Gastroesophageal sphincter (tissue), 4 donors: ENCODE measurements at places on chromosomes 5 and 9.

DNA sequence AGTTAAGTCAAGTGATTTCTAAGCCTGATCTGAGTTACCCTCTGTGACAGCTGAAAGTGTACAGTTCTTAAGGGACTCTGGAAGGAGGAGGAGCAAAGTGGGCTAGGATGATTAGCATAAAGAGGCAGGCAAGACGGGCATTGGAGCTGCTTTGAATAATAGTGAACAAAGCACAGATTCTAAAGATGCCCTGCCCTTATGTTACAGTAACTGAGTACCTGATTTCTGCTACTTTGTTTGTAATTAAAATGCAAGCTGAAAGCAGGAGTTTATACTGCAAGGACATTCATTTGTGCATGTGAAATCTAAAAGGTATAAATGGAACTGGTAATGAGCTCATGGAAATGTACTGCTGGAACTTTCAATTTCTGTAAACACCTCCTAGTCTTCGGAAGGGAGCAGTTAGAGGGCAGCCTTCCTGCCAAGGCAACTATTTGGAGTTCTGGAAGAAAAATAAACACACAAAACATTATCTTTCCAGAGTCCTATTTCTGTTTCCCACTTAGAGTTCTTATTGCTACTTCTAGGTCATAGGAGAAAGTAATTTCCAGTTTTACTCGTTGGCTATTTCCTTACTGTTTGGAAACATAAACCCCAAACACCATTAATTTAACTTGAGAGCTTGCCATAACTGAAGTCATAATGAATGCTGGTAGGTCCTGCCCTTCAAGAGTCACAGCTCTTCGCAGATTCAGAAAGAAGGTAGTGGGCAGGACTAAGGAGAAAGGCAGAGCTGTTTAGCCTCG lies at the start of gene RANBP3L:
Gene RANBP3L (minus strand): TSS at position 45 of the 746 bp plus-strand sequence. CDS start 486 bp downstream, outside the sequence.
- H3K36me3 ChIP-seq: no peaks in the 10 kb centered on the region
- peak within 1 kb of the TSS; percentile 97 for H3K27ac ChIP-seq
- peak; percentile 82 for ATAC-seq
- H3K27me3 ChIP-seq: no peaks in the 10 kb centered on the region
- H3K4me1 ChIP-seq: peaks cover 71% of the 10 kb centered on the region

GRCh38 chr9:6147846-6148245 lies 67.8 kb upstream of the IL33 start:
- H3K4me1 ChIP-seq: no peaks in the 10 kb centered on the region
- H3K36me3 ChIP-seq: no peaks in the 10 kb centered on the region
- no peaks in the 10 kb centered on the region for H3K27me3 ChIP-seq
- no peak overlapping the region for H3K4me3 ChIP-seq
- ATAC-seq: no peak

- H3K4me3 ChIP-seq: no peak overlapping the region
- no peak overlapping the region for H3K27ac ChIP-seq
- no peaks in the 10 kb centered on the region for H3K36me3 ChIP-seq
- H3K4me1 ChIP-seq: no peaks in the 10 kb centered on the region
- no peak for ATAC-seq
Observed at GRCh38 chr5:116722651-116723050, 148.0 kb upstream of the SEMA6A start.

GRCh38 chr5:31556461-31556860 lies 24.4 kb downstream of the C5orf22 start:
- H3K27me3 ChIP-seq: no peaks in the 10 kb centered on the region
- no peak overlapping the region for H3K4me3 ChIP-seq
- H3K27ac ChIP-seq: no peak overlapping the region
- no peaks in the 10 kb centered on the region for H3K4me1 ChIP-seq
- peaks cover 7% of the 10 kb centered on the region for H3K36me3 ChIP-seq
- no peak for ATAC-seq

DNA sequence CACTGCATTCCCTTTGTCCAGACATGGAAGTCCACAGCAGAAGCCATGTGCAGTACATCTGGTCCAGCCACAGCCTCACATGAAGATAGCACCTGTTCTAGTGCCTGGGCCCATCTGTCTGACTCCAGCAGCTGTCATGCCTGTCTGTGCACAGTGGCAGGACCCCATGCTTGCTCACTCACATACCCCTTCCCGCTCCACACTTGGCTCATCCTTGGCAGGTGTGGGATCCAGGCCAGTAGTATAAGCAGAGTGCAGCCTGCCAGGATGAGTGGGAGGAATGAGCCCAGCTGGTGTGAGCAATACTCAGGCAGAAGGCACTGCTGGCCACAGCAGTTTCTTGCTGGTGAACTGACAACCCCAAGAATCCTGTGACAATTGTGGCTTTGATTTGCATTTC lies 168.0 kb downstream of the PRDM9 start:
- H3K27me3 ChIP-seq: no peaks in the 10 kb centered on the region
- H3K27ac ChIP-seq: no peak overlapping the region
- no peak for ATAC-seq
- H3K36me3 ChIP-seq: no peaks in the 10 kb centered on the region
- no peaks in the 10 kb centered on the region for H3K4me1 ChIP-seq
- no peak overlapping the region for H3K4me3 ChIP-seq
